GM06990 (cell line): ENCODE measurements at places on chromosomes 4 and X.

DNA sequence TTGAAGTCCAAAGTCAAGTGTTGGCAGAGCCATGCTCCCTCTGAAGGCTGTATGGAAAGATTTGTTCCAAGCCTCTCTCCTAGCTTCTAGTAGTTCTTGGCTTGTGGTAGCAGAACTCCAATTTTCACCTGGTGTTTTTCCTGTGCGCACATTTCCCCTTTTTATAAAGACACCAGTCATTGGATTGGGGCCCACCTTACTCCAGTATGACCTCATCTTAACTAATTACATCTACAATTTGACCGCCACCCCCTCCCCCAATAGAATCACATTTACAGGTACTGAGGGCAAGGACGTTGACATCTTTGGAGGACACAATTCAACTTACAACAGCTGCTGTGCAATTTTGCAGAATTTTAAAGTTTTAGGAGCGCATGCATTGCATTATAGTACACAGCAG is 16.8 kb downstream of the RAB39B start:
- no peak for DNase-seq

GRCh38 chrX:145609951-145610511 is 207.6 kb upstream of the SLITRK2 start:
- no peak for DNase-seq

- no peak for DNase-seq
Observed at GRCh38 chrX:39839371-39839770, 258.4 kb downstream of the BCOR start.

DNA sequence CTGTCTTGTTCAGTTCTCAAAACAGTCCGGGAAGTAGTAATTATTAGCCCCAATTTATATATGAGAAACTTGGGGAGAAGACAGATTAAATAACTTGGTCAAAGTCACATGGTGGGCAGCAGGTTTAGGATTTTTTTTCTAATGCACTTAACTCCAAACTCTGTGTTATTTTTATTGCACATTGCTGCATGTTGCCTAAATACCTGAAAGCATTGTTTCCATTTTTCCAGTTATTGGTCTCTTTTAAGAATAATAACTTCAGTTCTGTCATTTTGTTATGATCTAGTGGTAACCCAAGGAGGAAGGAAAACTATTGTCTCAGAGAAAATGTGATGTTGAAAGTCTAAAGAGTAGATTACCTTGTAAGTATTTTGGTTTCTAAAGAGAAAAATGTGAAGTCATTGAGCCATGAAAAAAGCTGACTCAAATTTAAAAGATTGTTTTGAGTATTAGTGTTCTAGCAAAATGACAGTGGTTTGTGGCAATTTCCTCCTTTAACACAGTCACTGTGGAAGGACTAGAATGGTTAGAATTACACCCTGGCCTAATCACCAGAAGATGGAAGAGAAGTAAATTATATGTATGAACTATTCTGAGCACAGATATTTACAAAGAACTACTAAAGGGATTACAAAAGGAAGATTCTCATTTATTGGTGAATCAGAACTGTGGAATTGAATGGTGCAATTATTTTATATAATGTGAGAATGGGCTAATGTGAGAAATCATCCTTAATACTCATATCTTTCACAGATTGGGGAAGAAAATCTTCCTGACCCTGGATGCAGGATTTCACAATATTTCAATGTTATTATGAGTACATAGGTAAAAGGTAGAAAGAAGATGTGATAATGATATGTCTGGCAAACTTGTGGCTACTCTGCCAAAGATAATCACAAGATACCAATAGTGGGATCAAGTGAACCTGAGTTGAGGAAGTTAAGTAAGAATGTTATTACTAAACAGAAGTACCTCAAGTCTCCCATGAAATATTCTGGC is 21.7 kb upstream of the CXCL8 start:
- DNase-seq = peak; percentile 51

GRCh38 chr4:122663814-122664610 is 43.1 kb upstream of the IL21 start:
- no peak for DNase-seq

DNA sequence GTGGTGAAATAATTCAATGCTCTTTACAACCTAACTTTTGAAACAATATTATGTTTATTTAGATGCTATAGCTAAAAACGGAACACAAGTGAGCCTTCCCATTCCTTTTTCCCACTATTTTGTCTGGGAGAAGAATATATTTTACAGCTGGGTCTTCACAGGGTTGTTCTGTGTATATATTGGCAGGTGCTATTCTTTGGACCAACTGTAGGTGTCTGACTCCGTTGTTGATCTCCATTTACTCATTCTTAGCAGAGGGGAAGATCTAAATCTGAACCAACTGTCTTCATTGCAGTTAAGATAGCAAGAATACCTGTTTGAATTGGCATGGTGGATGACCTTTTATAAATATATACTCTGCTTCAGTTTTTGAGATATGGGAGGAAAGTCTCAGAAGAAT is 257.4 kb downstream of the CFAP299 start:
- no peak for DNase-seq

DNA sequence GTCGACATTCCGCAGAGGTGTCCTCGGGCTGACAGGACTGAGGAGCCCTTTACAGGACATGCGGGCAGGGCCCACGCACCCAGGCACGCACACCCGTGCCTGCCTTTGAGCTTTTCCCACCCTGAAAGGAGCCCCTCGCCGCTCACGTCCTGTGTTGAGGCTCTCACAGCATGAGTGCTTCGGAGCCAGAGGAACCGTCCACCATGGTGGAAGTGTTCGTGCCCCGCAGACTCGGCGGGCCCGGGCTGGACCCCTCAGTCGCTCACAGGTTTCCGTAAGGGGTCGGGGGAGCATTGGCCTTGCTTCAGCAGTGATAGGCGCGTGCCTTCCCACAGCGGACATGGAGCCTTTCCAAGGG is 36.9 kb downstream of the PIGG start:
- DNase-seq = no peak

GRCh38 chr4:115596265-115597001 is 483.0 kb upstream of the NDST4 start:
- no peak for DNase-seq

DNA sequence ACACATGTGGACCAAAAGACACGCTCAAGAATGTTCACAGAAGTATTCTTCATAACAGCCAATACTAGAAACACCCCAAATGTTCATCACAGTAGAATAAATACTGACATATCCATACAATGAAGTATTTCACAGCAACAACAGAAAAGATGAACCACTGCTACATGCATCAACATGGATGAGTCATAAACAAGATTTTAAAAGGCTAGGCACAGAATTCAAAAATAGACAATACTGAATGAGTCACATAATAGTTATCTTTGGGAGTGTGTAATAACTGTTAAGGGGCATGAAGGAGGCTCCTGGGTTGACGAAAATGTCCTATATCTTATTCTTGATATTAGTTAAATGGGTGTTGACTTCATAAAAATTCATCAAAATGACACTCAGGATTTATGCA is 43.5 kb downstream of the CLOCK start:
- DNase-seq = no peak

GRCh38 chr4:36039026-36039425 is 205.3 kb downstream of the ARAP2 start:
- peak; percentile 11 for DNase-seq

GRCh38 chr4:98996056-98996764 is 689 bp downstream of the METAP1 start:
- DNase-seq = no peak

GRCh38 chr4:69920874-69921273 is 10.0 kb upstream of the CSN1S1 start:
- DNase-seq = no peak

GRCh38 chr4:28555866-28556265 is 1695.2 kb downstream of the STIM2 start:
- no peak for DNase-seq

DNA sequence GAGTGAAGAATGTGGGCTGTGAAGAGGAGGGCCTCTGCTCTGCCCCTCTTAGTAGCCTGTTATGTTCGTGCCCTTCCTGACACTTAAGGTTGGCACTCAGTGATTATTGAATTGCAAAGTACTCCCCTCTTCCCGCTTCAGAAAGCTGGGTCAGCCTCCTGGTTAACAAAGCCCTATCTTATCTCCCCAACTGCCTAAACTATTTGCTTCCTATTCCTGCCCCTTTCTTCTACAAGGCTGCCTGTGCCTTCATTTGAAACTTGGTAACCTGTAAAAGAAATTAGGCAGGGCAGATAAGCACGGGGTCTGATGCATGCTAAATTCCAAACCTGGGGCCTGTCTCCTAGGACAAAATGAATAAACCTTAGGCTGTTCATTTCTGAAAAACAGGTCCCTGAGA is 23.1 kb upstream of the TMEM150C start:
- DNase-seq = no peak

DNA sequence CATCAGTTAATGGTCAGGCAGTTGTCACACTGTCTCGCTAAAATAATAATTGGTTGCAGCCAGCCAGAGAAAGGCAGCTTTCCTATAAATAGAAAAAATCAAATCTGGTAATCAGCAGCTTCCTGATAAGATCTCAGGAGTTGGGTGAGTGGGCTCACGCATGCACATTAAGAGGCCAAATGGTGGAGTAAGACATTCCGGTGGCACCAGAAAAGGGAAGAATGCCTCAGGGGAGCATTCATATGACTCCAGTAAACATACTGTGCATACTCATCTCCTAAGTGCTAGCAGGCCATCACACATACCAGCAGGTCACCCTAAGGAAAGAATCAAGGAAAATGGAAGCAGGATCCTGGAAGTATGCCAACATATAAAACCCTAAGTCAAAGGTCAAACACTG is 40.1 kb downstream of the UGT2B15 start:
- no peak for DNase-seq

DNA sequence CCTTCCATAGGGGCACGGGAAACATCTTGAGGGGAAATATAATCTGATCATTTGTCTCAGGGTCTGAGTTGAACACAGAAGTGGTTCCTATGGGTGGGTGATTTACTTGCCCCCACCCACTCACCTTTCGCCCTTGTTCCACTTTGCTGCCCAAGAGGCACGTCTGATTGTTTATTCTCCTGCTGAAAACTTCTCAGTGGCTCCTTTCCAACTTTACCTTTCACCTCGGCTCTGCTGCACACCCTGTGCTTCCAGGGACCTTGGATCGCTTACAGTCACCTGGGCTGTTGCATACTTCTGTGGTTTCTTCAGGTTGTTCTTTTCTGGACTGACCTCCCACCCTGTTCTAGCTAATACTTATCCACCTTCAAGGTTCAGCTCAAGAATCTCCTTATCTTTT is 213.4 kb upstream of the JADE1 start:
- no peak for DNase-seq

DNA sequence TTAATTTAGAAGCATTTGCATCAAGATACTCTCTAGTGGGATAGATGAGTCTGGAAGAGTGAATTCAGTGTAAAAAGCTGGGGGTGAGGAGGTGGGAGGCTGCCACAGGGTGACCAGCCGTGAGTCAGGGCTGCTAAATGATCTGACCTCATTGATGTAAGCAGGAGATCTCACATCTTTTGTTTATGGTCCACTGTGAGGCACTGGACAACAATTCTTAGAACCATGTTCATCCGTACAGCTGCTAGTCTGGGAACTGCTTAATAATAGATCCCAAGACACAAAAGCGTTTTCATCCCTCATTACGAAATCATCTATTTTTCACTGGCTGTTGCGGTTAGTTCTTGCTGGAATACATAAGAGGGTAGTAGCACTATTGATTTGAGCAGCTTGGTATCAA is 14.1 kb downstream of the KLF3 start:
- DNase-seq = no peak

DNA sequence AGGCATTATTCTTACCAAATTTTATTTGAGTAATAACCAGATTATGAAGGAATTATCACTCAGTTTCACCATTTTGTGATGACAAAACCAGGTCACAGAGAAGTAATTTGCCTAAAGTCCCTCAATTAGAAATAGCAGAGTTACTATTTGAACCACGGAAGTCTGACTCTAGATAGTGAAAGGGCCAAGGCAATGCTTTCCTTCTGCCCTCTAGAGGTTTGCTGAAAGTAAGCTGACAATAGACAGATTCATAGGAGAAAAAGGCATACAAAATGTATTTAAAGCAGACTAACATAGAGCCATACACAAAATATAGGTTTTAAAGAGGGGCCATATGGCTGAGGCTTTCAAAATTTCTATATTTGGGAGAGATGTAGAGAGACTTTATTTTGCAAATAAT is 43.1 kb downstream of the CXXC4 start:
- no peak for DNase-seq

DNA sequence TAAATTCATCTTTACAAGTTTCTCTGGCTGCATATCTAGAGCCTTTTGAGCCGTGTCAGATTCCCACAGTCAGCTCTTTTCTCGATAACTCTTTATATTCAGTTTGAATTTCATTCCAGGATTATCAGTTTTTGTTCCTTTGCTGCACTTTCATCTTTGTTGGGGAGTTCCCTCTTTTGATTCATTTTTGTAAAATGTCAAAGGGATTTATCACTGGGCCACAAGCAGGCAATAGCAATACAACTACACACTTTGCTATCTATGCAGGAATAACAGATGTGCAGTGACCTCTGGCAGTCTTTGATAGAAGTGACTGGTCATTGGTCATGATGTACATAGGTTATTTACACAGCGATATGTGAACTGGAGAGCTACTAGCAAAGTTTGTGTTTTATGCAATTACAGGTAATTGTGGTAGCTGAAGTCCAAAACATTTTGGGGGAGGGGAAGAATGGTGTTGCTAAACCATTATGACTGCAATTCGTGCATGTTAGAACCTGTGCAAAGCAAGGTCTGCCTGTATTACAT is 43.8 kb downstream of the HPGDS start:
- no peak for DNase-seq

GRCh38 chrX:57596109-57596508 is 4.3 kb downstream of the ZXDB start:
- no peak for DNase-seq

DNA sequence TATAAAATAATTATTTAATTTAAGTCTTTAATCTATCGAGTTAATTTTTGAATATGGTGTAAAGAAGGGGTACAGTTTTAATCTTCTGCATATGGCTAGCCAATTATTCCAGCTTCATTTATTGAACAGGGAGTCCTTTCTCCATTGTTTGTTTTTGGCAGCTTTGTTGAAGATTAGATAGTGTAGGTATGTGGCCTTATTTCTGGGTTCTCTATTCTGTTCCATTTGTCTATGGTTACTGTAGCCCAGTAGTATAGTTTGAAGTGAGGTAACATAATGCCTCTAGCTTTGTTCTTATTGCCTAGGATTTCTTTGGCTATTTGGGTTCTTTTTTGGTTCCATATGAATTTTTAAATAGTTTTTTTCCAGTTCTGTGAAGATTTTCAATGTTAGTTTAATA is 48.3 kb downstream of the EMCN start:
- no peak for DNase-seq

DNA sequence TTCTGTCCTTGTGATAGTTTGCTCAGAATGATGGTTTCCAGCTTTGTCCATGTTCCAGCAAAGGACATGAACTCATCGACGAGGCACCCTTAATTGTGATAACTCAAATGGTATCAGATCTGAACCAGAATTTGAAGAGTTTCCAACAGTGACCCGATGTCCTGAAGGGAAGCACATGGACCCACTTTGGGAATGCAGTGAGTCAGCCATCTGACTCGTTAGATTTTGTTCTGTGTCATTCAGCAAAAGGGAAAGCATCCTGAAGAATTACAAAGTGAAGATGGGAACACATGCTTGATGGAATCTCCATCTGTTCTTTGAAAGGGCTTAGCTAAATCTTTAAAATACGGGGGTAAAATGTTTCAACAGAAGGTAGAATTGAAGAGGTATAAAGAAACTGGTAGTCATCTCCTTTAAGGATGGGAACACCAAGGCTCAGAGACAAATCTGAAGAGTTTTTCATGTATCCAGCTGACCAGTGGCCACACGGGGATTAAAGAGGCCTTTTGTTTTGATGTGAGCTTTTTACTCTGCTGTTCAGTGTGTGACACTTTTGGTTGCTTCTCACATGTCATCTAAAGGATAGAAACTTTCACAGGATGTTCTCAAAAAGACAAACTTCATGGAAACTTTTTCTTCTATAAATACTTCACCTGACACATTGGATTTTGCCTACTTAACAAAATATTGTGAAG is 393.8 kb downstream of the INPP4B start:
- DNase-seq = no peak
